ENCODE measurements at places on chromosomes 5 and 9. TPM values are rescaled to one million over a fixed set of nuclear protein-coding genes. Genes with fewer than 3 reads are reported as not detected.

DNA sequence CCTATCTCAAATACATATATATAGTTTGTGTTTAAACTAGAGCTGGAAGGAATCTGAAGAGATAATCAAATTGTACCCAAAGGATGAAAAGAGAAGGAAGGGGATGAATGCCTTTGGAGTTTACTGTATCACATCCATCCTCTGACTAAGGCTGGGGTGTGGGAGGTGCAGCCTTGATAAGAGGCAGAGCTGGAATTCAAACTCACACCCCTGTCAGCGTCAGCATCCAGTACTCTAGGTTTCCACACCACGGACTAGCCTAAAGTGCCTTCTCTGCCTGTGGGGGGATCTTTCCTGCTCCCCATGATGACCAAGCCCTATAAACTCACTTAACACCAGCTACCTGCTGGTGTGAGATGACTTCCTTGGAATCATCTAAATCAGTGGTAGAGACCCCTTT is 48.1 kb downstream of the EPB41L4B start:
- no peak overlapping the region for H3K4me3 ChIP-seq
- peaks cover 2% of the 10 kb centered on the region for H3K27me3 ChIP-seq
- no peak overlapping the region for H3K27ac ChIP-seq
- DNase-seq: no peak
- H3K4me1 ChIP-seq: no peaks in the 10 kb centered on the region

The ZNF608 gene
- total RNA-seq: 0.30 TPM

DNA sequence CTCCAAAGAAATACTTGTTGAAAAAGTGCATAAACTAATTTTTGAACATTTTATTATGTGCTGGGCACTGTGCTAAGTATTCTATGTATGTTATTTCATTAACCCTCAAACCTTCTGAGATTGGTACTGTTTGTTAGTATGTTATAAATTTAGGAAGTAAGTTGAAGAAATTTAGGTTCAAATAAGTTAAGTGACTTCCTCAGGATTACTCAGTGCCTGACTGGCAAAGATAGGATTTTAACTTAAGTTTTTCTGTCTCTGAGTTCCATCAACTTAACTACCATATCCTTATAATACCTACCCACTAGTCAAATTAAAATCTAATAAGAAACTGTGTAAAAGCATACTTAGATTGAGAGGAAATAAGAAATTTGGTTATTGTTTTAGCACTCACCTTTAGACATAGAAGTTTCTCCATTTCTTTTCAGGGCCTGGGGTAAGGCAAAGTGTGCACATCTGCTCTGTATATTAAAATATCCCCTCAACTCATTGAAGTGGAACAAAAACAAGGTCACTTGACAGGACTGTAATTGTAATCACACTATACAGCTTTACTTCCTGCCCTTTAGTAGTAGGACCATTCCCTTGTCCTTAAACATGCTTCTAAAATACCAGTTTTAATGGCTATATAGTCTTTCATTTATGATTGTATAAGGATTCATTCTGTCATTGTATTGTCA is 15.2 kb downstream of the TGFBR1 start:
- H3K27ac ChIP-seq: peak overlapping the region; percentile 52
- no peaks in the 10 kb centered on the region for H3K36me3 ChIP-seq
- peak overlapping the region; percentile 88 for H3K4me3 ChIP-seq
- no peaks in the 10 kb centered on the region for H3K27me3 ChIP-seq
- H3K4me1 ChIP-seq: peaks cover 64% of the 10 kb centered on the region

GRCh38 chr9:137029058-137029936 is 1.3 kb upstream of the ABCA2 start:
- H3K27ac ChIP-seq: peak overlapping the region; percentile 74
- peak overlapping the region; percentile 72 for H3K4me3 ChIP-seq
- no peaks in the 10 kb centered on the region for H3K27me3 ChIP-seq
- H3K36me3 ChIP-seq: no peaks in the 10 kb centered on the region

- no peak overlapping the region for H3K27ac ChIP-seq
- no peak overlapping the region for H3K4me3 ChIP-seq
- no peaks in the 10 kb centered on the region for H3K36me3 ChIP-seq
Measured at GRCh38 chr9:122387536-122387935, 16.7 kb downstream of the PTGS1 start.

GRCh38 chr5:172008689-172009141 is 2.3 kb upstream of the FBXW11 start:
- H3K27ac ChIP-seq: no peak overlapping the region
- H3K36me3 ChIP-seq: no peaks in the 10 kb centered on the region
- no peak overlapping the region for H3K4me3 ChIP-seq
- H3K4me1 ChIP-seq: peaks cover 33% of the 10 kb centered on the region
- DNase-seq: no peak

DNA sequence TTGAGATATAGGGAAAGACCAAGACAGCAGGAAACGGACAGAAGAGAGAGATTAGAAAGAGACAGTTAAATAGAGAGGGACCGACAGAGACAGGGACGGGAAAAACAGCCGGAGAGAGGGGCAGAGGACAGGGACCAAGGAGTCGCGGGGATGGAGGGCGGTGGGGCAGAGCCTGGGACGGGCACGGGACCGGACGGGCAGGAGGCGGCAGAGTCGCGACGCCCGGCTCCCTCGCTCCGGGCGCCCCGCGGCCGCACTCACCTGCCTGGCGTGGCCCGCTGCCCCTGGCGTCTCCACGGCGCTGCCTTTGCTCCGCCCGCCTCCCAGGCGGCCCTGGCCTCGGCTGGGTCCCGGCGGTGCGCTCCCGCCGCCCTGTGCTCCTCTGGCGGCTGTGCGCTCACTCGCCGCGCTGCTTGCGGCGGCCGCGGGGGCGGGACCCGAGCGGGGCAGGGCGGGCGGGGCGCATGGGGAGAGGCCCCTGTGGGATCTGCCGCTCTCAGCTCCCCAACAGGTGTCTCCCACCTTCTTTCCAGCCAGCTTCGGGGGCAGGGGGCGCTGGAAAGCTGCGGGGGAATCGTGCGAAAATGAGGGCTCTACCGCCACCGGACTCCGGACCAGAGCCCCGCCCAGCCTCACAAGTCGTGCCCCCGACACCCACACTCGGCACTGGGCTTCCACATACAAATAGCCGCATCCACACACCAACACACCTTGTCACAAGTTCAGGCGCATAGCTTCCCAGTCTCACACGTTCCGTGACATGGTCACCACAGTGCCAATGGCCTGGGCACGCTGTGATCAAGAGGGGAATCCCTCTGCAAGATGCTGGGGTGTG is at the start of gene ARID3C:
ARID3C (minus strand) TSS at position 411 of the 835 bp plus-strand sequence. CDS start 1,052 bp downstream, outside the sequence.
- no peaks in the 10 kb centered on the region for H3K36me3 ChIP-seq
- peaks cover 24% of the 10 kb centered on the region for H3K4me1 ChIP-seq
- DNase-seq: peak; percentile 38
- H3K4me3 ChIP-seq: peak within 1 kb of the TSS; percentile 64
- peaks cover 40% of the 10 kb centered on the region for H3K27me3 ChIP-seq

- no peak for DNase-seq
- no peaks in the 10 kb centered on the region for H3K27me3 ChIP-seq
- no peak overlapping the region for H3K27ac ChIP-seq
- H3K4me3 ChIP-seq: no peak overlapping the region
Measured at GRCh38 chr9:113471566-113471965, 8.0 kb downstream of the RGS3 start.

The PTPN3 gene
- 0.47 TPM for total RNA-seq

DNA sequence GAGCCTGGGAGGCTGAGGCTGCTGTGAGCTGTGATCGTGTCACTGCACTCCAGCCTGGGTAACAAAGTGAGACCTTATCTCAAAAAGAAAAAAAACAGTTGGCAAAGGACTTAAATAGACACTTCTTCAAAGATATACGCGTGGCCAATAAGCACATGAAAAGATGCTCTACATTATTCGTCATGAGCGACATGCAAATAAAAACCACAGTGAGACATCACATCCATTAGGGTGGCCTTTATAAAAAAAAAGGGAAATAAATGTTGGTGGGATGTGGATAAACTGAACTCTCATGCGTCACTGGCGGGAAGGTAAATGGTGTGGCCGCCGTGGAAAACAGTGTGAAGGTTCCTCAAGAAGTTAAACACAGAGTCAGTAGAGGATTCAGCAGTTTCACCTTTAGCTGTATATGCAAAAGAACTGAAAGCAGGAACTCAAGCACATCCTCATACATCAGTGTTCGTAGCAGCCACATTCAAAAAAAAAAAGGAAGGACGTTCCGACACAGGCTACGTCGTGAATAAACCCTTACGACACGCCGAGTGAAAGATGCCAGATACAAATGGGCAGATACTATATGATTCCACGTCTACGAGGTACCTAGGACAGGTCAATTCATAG is 24.5 kb upstream of the NRARP start:
- peaks cover 3% of the 10 kb centered on the region for H3K27me3 ChIP-seq
- DNase-seq: peak; percentile 60
- no peaks in the 10 kb centered on the region for H3K36me3 ChIP-seq
- H3K4me1 ChIP-seq: no peaks in the 10 kb centered on the region
- peak overlapping the region; percentile 65 for H3K4me3 ChIP-seq
- H3K27ac ChIP-seq: no peak overlapping the region

- no peaks in the 10 kb centered on the region for H3K36me3 ChIP-seq
- no peaks in the 10 kb centered on the region for H3K27me3 ChIP-seq
- no peak overlapping the region for H3K27ac ChIP-seq
- H3K4me1 ChIP-seq: no peaks in the 10 kb centered on the region
Measured at GRCh38 chr5:135880278-135880677, 15.4 kb downstream of the IL9 start.

- no peaks in the 10 kb centered on the region for H3K36me3 ChIP-seq
- no peak for DNase-seq
- no peaks in the 10 kb centered on the region for H3K4me1 ChIP-seq
- no peak overlapping the region for H3K27ac ChIP-seq
- peaks cover 6% of the 10 kb centered on the region for H3K27me3 ChIP-seq
Measured at GRCh38 chr5:160169326-160169725, 50.1 kb upstream of the PWWP2A start.

- no peak overlapping the region for H3K4me3 ChIP-seq
- H3K4me1 ChIP-seq: no peaks in the 10 kb centered on the region
- H3K27me3 ChIP-seq: no peaks in the 10 kb centered on the region
- no peaks in the 10 kb centered on the region for H3K36me3 ChIP-seq
Measured at GRCh38 chr9:85056203-85056572, 386.7 kb downstream of the NTRK2 start.

DNA sequence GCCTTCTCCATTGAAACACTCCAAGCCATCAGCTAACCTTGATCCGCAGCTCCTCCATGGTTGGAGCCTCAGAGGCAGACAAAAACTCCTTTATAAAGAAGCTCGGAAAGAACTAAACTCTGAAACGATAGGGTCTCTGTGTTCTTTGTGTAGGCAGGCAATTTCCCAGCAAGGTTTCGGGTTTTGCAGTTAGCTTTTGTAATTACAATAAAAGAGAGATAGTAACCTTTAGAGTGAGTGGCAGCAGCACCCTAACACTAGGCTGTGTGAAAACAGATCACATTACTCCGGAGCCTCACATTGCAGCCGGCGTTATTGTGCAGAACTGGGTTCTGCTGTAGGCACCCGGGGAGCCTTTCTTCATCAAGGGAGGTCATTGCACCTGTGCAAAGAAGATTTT is 115.8 kb upstream of the MAP3K1 start:
- no peak overlapping the region for H3K27ac ChIP-seq
- no peak for DNase-seq
- H3K36me3 ChIP-seq: no peaks in the 10 kb centered on the region

DNA sequence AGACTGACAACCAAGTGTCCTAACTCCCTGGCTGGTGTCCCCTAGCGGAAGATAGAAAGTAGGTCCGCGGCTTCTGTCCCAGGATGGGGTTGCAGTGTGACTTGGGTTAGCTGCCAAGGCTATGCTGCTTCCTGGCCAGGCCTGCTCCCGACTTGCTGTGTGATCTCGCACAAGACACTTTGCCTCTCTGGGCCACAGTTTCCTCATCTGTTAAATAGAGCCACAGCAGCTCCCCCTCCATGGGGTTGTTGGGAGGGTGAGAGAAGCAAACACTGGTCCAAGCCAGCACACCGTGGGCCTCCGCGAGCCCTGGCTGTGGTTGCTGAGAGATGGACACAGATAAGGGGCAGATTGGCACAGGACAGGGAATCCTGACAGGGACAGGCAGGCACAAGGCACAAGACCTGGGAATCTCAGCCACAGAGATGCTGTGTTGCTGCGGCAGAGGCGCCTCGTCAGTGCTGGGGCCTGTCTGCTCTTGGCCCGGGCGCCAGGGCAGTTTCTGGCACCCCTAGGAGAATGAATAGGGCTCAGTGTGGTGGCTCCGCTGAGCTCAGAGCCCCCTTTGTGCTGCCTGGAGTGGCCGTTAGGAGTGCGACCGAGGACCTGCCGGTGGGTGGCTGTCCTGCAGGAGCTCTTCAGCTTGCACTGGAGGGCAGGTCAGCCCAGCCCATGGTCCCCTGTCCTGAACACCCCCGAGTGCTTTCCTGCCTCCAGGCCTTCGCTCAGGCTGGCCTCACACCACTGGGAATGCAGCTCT is 1.8 kb upstream of the SH2D3C start:
- DNase-seq: no peak
- H3K36me3 ChIP-seq: no peaks in the 10 kb centered on the region
- peaks cover 86% of the 10 kb centered on the region for H3K4me1 ChIP-seq
- H3K27ac ChIP-seq: peak overlapping the region; percentile 90
- no peak overlapping the region for H3K4me3 ChIP-seq
- H3K27me3 ChIP-seq: no peaks in the 10 kb centered on the region

The PAEP gene
- total RNA-seq: not detected

DNA sequence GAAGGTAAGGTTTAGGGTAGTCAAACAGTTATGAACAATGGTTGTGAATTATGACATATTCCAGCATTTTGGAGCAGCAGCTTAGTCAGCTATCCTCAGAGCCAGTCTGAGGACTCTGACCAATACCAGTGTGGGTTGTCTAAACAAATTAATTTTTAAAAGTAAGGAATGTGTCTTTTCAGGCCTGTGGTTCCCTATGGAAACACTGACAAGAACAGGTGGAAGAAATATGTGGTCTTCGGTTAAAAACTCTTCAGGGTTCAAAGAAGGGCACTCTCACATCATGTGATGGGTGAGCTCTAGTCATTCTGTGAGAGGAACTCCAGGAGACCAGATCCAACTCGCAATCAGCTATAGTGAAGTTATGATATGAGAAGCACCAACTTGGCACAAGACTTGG is 33.5 kb upstream of the ALDOB start:
- H3K27ac ChIP-seq: no peak overlapping the region
- no peaks in the 10 kb centered on the region for H3K36me3 ChIP-seq
- no peak overlapping the region for H3K4me3 ChIP-seq
- no peak for DNase-seq
- H3K27me3 ChIP-seq: peaks cover 16% of the 10 kb centered on the region
- no peaks in the 10 kb centered on the region for H3K4me1 ChIP-seq

The SRP19 gene
- total RNA-seq: 41.0 TPM

GRCh38 chr5:149820536-149821510 is 90.7 kb downstream of the PPARGC1B start:
- H3K27me3 ChIP-seq: no peaks in the 10 kb centered on the region
- no peak overlapping the region for H3K4me3 ChIP-seq
- no peak overlapping the region for H3K27ac ChIP-seq
- no peaks in the 10 kb centered on the region for H3K36me3 ChIP-seq

DNA sequence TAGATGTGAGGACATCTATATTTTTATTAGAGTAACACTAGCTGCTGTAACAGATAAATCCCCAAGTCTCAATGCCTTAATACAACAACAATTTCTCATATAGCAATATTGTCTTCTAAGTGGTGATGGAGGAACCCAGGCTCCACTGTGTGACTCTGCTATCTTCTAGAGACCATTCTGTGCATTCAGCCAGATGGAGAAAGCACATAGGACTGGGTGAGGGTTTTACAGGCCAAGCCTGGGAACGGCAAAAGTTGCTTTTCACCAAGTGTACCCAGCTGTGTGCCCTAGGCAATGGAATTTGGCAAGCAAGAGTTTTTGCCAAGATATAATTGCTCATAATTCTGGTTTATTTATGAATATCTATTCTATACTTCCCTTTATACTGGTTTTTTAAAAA is 11.7 kb downstream of the RBM22 start:
- no peaks in the 10 kb centered on the region for H3K4me1 ChIP-seq
- no peak overlapping the region for H3K27ac ChIP-seq
- peaks cover 34% of the 10 kb centered on the region for H3K36me3 ChIP-seq
- H3K27me3 ChIP-seq: no peaks in the 10 kb centered on the region
- DNase-seq: no peak

All from CD4-positive, CD25-positive, alpha-beta regulatory T cell (primary cell).